Frontal cortex (tissue), 4 donors: ENCODE measurements at places on chromosomes 4 and X. TPM values are rescaled to one million over a fixed set of nuclear protein-coding genes. Genes with fewer than 3 reads are reported as not detected.

NFKB1 gene
- total RNA-seq, result 6.5 TPM

DKC1 gene
- total RNA-seq, result 17.5 TPM

NOX1 gene
- not detected for total RNA-seq

UGT2B11 gene
- not detected for total RNA-seq

HMX1 gene
- not detected for total RNA-seq
